BJ (cell line): ENCODE measurements at places on chromosomes 11 and 22.
A peak's percentile ranks its signal among the peaks of the same experiment; 100 is the strongest.

DNA sequence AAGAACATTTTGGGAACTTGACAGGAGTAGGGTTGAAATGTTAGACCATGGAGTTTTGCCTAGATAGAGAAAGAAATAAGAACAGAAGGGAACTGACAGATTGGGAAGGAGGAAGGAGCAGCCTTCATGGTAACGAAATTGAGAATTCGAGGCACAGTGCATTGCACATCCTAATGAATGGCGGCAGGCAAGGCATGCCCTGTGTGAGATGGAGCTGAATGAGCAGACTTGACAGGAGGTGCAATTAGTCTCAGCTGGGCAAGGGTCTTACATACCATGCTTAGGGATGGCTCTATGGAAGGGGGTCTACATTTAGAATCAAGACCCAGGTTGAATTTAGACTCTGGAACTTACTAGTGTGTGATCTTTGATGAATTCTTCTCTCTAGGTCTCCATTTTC lies 25.0 kb upstream of the NTM start:
- DNase-seq: no peak

DNA sequence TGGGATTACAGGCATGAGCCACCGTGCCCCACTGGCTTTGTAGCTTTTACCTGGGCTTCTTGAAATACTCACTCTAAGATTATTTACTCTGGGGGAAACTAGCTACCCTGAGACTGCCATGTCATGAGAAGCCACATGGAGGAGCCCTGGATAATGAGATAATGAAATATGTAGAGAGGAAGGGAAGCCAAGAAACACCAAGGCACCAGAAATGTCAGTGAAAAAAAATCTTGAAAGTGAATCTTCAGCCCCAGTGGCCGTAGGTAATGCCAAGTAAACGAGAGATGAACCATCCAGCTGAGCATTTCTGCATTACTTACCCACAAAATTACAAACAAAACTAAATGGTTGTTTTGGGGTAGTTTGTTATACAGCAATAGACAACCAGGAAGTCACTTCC lies 125.6 kb downstream of the APIP start:
- no peak for DNase-seq

GRCh38 chr11:126212089-126212660 lies 593 bp downstream of the FAM118B start:
- DNase-seq: no peak

DNA sequence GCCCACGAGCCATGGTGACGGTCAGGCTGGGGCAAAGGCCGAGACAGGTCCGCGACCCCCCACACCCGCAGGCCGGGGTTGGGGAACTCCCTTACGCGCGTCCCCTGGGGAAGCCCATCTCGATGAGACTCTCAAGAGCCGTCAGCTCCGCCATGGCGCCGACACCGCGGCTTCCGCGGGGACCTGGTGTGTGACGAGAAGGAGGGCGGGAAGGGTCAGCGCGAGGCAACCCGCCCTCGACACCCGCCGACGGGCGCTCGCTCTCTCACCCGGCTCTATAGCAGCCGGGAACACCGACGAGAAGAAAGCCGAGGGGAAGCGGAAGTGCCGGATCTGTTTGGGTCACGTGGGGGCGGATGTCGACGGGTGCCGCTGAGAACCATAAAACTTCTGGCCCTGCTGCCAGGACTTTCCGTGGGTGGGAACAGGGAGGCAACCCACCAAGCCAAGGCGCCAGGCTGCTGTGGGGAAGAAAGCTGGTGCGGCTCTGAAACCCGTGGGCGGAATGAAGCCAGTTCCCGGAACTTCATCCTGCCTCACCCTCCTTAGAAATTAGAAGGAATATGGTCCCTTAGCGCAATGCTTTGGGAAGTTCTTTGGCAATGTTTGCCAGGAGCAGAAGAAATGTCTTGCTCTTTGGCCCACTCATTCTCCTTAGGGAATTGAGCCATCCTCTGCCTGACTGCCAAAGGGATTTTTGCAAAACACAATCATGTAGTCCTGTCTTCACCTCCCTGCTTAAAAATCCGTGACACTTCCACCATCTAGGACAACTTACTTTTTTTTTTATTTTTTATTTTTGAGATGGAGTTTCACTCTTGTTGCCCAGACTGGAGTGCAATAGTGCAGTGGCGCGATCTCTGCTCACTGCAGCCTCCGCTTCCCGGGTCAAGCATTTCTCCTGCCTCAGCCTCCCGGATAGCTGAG lies at the start of gene UBXN1:
Gene UBXN1, minus strand, starts transcription at position 304 of the 927 bp plus-strand sequence. Its CDS starts 150 bp downstream, at position 154.
- no peak for DNase-seq

DNA sequence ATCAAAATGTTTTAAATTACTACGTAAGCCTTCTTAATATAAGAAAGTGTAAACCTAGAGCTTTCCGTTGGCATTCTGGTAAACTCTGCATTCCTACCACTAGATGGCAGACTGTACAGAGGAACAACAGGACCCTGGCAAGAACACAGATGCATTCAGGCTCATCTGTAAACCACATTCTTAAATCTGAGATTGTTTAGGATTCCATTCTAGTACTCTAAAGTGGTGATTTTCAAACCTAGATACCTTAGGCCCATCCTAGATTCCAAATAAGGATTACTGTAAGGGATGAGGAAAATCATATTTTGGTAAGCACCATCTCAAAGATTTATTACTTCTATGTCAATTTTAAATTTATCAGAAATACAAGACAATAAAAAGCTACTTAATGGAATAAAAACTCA lies 26.9 kb downstream of the PICALM start:
- peak; percentile 60 for DNase-seq

DNA sequence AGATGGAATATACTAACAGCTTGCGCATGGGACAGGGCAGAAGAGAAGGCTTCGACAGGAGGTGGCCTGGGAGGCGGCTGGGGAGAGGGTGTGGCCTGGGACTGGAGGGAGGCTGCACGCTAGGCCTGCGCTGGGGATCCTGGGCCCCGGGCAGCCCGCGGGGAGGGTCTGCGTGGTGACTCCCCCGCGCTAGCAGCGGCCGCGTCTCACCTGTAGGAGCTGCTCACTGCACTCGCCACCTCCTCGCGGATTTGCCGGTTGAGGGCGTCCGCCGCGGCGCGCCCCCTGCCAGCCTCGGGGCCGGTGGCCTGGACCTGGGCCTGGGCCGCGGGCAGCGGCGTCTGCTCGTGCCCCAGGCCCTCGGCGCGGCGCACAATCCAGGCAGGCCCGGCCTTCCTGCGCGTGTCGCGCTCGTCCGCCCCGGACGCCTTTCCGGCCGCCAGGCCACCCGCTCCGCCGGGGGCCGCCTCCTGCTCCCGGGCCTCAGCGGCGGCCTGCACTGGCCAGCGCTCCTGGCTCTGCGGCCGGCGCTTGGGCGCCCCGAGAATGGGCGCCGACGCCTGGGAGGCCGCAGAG lies 1.5 kb downstream of the MAP6 start:
- no peak for DNase-seq

GRCh38 chr11:69840371-69841169 lies 21.4 kb upstream of the FGF3 start:
- DNase-seq: no peak

DNA sequence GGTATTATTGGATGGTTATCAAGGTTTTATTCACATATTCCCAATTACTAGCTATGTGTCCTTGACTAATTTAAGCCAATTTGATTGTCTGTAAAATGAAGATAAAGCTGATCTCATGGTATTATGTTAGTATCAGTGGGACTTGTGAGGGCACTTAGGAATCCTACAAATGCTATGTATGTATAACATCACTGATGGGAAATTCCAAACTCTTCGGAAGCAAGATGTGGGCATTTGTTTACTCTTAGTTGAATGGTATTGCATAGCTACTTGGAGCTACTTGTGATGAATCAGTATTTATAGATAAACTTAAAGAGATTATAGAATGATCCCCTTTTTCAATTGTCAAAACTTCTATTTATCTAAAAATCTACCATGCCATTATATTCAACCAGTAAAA lies 239.9 kb downstream of the CNTN5 start:
- no peak for DNase-seq

- DNase-seq: no peak
These were observed 7.4 kb downstream of the ZFTA start for GRCh38 chr11:63761188-63761587.

DNA sequence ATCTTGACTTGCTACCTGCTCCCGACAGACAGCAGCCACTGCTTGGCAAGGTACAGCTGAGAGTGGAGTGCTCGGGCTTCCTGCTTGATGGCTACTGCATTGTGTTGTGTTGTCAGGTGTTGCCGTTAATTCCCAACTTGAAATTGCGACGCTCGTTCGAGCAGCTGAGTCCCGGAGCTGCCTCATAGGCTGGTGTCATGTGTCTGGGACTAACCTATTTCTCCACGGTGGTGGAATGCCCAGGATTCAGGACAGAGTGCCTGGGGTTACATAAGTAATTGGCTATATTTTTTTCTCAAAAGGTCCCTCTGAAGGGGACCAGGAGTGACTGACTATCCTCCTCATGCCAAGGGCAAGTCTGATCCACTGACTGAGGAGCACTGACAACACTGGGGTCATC lies 18.5 kb downstream of the COMMD9 start:
- no peak for DNase-seq

- no peak for DNase-seq
These were observed 3.8 kb upstream of the RNF141 start for GRCh38 chr11:10544491-10545465.

DNA sequence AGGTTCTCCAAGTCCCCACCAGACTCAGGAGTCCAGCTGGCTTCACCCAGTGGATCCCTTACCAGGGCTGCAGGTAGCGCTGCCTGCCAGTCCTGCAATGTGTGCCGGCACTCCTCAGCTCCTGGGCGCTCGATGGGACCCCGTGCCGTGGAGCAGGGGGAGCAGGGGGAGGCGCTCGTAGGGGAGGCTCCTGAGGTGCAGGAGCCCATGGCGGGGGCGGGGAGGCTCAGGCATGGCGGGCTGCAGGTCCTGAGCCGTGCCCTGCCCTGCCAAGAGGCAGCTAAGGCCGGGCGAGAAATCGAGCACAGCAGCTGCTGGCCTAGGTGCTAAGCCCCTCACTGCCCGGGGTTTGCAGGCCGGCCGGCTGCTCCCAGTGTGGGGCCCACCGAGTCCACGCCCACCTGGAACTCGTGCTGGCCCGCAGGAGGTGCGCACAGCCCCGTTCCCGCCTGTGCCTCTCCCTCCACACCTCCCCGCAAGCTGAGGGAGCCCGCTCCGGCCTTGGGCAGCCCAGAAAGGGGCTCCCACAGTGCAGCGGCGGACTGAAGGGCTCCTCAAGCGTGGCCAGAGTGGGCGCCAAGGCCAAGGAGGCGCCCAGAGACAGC lies 792.9 kb upstream of the CCDC179 start:
- no peak for DNase-seq

- peak; percentile 18 for DNase-seq
These were observed 84.7 kb downstream of the TTC28 start for GRCh38 chr22:28594797-28595462.

GRCh38 chr11:127552446-127552845 lies 551.9 kb upstream of the KIRREL3 start:
- DNase-seq: no peak

GRCh38 chr11:76935042-76935441 lies 74.3 kb downstream of the ACER3 start:
- no peak for DNase-seq

- DNase-seq: no peak
These were observed 10.5 kb downstream of the COMMD9 start for GRCh38 chr11:36278531-36279282.

GRCh38 chr11:35248558-35249323 lies 109.8 kb downstream of the CD44 start:
- DNase-seq: no peak

DNA sequence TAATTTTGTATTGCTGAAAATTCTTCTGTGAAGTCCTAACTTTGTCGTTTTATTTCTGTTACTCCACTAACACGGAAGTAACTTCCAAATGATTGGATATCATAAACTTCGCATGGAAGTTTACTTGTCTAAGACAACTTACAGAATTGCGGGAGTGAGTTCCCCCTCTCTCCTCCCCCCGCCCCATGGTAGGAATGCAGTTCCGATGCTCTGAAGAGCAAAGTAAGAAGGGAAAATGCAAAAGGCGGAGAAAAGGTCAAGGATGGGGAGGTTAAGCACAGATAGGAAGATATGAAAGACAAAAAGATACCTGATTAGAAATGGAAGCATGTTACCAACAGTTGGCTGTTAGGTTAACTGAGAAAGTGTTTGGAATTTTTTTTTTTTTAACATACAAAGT lies 1.3 kb downstream of the EIF3M start:
- DNase-seq: no peak

DNA sequence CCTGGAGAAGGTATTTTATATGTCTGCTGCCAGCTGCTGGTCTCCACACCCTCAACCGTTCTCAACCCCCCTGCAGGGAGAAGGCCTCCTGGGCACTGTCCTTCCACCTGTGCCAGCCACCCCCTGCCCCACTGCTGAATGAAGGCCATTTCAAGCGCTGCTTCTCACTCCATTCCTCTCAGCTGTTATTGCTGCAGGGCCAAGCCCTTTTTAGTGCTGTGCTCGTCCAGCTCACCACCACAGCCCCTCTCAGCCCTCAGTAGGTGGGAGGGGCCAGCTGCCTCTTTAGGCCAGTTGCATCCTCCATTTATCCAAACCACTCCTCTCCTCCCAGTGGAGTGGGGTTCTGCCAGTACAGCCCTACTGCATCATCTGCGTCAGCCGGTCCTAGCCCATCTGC lies 1.8 kb upstream of the WBP2NL start:
- no peak for DNase-seq

DNA sequence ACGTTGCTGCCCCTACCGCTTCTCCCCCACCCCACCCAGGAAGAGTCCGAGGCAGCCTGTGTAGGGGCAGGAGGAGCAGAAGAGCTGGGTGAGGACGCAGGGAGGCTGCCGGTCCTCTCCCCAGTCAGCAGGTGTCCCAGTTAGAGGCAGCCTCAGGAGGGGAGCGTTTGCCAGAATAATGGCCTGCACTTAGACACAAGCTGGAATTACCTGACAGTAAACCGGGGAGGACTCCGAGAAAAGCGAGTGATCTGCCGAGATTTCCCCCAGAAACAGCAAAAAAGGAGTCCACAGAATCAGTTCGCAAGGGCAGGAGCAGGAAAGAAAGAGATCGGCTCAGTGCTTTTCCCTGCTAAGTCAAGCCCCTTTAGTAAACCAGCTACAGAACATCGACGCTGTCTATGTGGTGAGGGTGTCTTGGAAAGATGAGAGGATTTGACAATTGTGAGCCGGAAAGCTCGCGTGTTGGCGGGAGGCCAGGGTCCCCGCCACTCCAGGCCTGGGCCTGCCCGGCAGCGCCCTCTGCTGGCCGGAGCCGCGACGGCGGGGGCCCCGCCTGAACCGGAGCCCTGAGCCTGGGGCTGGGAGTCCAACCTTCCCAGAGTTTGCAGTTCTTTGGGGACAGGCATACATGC lies 17.7 kb upstream of the THRSP start:
- no peak for DNase-seq

DNA sequence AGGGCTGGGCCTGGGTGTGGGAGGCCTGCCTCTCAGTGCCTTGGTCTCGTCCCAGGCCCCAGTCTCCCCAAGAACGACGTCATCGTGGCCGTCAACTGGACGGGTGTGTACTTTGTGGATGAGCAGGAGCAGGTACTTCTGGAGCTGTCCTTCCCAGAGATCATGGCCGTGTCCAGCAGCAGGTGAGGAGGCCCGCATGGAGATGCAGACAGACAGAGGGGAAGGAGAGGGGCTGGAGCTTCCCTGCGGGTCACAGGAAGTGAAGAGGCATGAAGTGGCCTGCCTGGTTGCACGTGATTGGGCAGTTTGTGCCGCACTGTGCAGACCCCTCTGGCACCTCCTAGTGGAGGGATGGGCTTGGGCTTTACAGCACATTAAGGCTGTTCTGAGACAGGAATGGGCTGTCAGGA lies 70.4 kb downstream of the MYO7A start:
- DNase-seq: no peak
